ENCODE measurements at places on chromosomes 5 and 9.

DNA sequence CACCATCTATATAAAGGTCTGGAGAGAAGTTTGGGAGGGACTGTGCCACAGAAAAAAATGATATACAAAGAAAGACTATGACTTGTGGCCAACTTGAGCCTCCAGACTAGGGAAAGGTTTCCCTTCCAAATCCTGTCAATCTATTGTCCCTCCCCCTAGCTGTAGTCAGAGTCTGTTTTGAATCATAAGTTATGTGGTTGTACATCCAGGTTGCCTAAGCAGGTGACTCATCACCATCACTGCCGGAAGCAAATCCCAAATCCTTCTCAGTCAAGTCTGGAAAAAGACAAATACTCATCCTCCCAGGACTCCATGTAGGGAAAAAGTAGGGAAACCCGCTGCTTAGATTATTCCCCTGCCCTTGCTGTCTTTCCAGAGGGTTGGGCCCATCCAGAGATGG, 235.7 kb downstream of the CDK5RAP2 start:
- no peak for DNase-seq

DNA sequence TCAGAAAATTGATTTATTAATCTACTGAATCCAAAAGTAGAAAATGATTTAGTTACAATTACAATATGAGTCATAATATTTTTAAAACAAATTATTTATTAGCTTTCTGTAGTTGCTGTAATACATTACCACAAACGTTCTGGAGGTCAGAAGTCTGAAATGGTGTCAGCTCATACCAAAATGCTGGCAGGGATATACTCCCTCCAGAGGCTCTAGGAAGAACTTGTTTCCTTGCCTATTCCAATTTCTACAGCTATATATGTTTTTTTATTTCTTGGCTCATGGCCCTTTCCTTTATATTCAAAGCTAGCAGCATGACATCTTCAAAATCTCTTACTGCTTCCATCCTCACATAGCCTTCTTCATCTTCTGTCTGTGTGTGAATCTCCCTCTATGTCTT, 667.9 kb upstream of the ITGA1 start:
- DNase-seq, result no peak

GRCh38 chr5:163436515-163436914, 880 bp upstream of the CCNG1 start:
- DNase-seq, result no peak

DNA sequence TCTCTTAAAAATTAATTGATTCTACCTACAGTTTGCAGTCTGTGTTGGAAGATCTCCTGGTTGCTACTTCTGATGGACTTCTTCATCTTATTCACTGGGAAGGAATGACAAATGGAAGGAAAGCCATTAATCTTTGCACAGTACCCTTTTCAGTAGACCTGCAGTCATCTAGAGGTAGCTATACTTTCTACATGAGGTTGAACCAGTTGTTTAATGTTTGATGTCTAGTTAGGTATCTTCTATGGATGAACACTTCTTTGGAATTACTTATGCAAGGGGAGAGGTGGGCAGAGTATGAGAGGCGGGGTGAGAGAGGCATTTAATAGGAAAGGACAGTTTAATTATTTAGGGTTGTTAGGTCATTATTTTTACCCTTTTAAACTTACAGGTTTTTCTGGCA, 91.2 kb downstream of the RIC1 start:
- no peak for DNase-seq

- DNase-seq, result no peak
Observed at GRCh38 chr5:158032246-158032645, 173.3 kb upstream of the CLINT1 start.

GRCh38 chr5:98989727-98990126, 60.9 kb upstream of the CHD1 start:
- no peak for DNase-seq

- no peak for DNase-seq
Observed at GRCh38 chr5:135114759-135115158, 80.7 kb upstream of the PITX1 start.

Data from NCI-H2081 treated with DMSO at 0.1 percent for 48 hours (cell line).